ENCODE measurements at places on chromosomes 11 and 22. TPM values are rescaled to one million over a fixed set of nuclear protein-coding genes. Genes with fewer than 3 reads are reported as not detected.

GRCh38 chr11:20157728-20158127, 2.5 kb downstream of the DBX1 start:
- no peak for DNase-seq

GRCh38 chr22:17749605-17750395, 24.5 kb downstream of the BID start:
- peak; percentile 25 for DNase-seq

DNA sequence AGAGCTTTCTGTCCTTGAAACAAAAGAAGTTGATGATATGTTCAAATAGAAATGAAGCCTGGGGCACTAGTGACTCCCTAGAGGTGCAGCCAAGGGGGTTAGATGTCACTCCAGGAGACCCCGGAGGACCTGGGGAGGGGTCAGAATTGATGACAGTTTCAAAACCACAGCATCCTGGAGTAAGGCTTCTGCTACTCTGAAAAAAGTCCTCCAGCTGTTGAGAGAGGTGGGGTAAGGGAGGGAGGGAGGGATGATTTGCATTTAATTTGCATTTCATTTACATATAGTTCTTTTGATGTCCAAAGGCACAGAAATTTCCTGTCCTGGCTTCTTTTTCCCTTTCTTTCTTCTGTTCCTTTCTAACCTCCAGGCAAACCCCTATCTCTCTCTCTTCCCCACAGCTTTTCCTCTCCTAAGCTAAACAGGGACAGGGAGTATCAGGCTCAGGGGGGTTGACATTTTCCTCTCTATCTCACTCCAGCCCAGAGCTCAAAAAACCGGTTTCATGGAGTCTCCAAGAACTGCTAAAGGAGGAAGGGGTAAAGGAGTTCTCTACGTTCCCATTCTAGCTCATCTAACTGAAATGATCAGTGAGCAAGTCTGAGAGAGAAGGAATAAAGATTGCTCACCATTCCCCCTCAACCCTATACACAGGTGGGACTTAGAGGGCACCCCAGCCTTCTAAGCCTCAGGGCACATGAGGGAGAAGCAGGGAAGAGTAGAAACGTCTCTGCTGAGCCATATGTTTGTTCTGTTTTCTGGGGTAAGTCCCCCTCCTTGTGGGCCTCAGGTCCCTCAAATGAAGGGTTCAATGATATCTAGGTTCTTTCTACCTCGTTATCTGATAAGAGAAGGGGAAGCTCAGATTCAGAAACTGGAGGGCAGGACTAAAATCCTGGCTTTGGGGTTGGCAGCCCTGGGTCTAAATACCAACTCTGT, 3.5 kb upstream of the POU2F3 start:
- no peak for DNase-seq

GRCh38 chr11:77093987-77094840, 8.4 kb upstream of the OMP start:
- no peak for DNase-seq

DNA sequence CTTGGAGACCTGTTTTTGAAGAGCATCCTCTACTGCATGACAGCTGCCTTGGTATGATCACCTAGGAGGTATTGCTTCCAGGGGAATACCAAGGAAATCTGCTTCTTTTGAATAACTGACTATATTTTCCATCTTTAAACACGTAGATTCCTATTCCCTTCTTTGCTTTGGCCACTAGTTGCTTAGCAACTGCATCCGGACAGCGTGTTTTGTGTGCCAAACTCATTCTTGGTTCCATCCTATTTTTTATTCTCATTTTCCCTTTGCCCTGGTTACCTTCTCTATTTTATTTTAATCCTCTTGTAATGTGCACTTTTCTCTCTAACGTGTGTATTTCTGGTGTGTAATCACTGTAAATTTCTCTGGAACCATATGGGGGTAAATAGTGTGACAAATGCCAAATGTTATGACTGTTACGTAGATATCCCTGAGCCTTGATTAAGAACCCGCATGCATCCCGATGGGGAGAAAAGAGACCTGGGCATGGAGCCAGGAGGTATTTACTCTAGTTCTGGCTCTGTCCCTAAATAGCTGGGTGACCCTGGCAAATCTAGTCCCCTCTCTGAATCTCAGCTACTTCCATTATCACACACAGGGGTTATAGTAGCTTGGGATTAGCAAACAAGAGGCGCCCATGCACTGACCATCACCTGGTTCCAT, 241.7 kb downstream of the MIAT start:
- no peak for DNase-seq

GRCh38 chr11:48170241-48171233, 46.1 kb upstream of the OR4B1 start:
- no peak for DNase-seq

DNA sequence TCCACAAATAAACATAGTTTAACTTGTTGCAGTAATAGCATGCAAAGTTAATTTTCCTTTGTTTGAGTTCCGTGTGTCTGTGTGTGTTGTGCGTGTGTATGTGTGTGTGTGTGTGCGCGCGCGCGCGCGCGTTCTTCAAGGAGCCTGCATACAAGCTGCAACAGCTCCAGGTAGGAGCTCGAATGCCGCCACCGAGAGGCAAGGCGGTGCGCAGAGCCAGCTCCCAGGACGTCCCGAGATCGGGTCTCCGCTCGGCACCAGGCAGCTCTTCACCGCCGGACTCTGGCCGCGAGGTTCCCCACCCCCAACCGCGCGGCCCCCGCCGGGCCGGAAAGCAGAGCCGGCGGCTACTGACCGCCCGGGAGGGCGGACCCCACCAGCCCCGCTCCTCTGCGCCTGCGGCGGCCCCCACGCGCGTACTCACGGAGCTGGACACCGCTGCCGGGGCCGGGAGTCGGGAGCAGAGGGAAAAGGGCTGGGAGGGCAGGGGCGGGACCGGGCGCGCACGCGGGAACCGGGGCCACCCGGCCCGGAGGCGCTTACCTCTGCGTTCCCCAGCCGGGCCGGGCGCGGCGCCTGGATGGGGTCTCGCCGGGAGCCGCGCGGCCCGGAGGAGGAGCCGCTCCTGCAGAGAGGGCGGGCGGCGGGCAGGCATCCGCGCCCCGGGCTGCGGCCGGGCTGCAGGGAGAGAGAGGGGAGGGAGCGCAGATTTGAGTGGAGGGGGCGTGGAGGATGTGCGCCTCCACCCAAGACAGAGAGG, 40.4 kb upstream of the AKIP1 start:
- peak; percentile 87 for DNase-seq

GRCh38 chr11:18472587-18472986, 16.9 kb downstream of the LDHAL6A start:
- no peak for DNase-seq

DNA sequence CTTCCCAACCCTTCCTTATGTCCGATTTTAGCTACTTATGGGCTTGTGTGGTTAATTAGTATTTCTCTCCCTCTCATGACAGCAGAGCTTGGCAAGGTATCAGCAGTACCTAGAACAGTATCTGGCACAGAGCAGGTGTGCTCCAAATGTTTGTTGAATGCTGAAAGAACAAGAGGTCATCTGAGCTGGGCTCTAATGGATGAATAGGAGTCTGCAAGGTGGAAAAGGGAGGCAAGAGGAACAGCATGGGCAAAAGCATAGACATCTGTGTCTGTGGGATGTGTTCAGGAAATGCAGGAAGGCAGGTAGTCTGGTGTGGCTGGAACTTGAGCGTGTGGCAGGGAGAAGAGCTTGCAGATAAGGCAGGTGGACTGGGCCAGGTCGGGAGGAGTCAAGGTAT, 19.0 kb downstream of the PRG3 start:
- DNase-seq: no peak

DNA sequence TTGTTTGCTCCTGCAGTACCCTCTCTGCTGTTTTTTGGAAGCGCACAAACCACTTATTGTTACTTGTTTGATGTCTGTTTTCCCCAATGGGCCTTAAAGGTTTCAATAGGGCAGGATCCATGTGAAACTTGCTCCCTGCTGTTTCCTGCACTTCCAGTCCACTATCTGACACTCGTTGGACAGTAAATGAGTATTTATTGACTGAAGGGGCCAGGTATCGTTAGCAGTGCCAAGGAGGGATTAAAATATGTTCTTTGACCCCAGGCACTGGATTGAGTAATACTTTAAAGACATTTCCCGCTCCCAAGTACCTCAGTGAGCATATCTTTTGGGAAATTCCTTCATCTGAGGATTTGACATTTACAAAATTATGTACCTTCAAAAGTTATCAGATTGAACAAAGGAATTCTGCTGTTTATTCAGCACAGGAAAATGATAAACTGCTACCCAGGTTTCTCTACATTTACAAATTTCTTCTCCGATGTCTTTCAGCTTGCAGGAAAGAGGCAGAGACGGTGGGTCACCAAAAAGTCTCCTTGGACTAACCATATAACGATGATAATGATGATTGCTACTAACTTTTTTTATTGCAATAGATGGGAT, 23.3 kb upstream of the OR9Q2 start:
- DNase-seq: no peak

DNA sequence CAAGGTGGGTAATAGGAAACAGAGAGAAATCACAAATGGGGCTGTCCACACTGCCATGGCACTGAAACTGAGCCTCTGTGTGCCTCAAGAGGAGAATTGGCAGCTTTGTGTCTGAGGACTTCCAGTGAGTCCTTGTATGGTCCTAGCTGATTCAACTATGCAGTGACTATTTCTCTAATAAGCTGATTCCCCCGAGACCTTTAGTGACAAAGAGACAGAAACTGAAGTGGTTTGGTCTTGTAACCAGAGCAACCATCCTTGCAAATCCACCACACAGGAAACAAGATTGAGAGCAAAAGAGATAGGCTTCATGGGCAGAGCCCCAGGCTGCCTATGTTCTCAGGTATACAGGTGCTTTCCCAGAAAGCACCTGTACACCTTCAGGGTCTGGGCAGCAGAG, 1038.5 kb downstream of the NTM start:
- DNase-seq: no peak

GRCh38 chr22:26287382-26288225, 118.3 kb downstream of the SEZ6L start:
- no peak for DNase-seq

DNA sequence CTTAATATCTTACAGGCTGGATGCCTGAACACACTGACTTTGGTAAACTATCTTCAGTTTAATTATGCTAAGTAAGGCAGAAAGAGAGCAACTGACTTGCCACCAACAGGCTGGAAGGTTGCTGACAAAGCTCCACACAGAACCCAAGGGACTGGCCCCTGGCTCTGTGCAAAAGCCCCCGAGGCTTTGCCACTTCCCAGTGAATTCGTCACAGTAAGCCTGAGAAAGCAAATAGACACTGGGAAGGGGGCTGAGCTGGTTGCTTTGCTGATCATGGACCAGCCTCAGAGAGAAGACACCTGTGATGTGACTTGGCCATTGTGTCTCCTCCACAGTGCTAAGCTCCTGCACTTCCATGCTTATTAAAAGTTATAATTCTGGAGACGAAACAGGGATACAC, 91.7 kb downstream of the BLID start:
- DNase-seq: no peak

- peak; percentile 83 for DNase-seq
Observed at GRCh38 chr22:45460288-45461109, 42.2 kb upstream of the FBLN1 start.

DNA sequence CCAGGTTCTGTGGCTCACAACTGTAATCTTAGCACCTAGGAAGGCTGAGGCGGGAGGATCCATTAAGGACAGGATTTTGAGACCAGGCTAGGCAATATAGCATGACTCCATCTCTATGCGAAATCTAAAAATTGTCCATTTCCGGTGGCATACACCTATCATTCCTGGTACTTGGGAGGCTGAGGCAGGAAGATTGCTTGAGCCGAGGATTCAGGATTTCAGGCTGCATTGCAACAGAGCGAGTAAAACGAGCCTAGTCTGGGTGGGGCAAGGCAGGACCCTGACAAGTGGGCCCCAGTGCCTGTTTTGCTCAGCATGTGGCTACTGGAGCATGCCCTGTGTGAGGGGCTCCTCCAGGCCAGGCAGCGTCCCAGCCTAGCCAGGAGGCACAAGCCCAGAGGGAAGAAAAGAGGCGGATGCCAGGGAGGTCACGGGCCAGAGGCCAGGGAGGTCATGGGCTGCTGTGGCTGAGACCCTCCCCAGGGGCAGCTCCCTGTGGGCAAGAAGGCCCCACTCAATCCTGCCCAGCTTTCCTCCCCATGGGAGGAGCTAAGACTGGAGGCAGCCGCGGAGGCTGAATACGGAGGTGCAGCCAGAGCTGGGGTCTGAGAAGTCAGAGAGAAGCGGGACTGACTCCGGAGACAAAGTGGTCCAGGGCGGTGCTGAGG, 8.4 kb downstream of the LRRC74B start:
- DNase-seq: no peak

GRCh38 chr22:39942439-39943230, 17.6 kb upstream of the TMA7B start:
- DNase-seq: no peak

GRCh38 chr22:24185001-24185500, 3.8 kb downstream of the SUSD2 start:
- no peak for DNase-seq

GRCh38 chr11:27139742-27140367, 99.2 kb downstream of the BBOX1 start:
- no peak for DNase-seq

DNA sequence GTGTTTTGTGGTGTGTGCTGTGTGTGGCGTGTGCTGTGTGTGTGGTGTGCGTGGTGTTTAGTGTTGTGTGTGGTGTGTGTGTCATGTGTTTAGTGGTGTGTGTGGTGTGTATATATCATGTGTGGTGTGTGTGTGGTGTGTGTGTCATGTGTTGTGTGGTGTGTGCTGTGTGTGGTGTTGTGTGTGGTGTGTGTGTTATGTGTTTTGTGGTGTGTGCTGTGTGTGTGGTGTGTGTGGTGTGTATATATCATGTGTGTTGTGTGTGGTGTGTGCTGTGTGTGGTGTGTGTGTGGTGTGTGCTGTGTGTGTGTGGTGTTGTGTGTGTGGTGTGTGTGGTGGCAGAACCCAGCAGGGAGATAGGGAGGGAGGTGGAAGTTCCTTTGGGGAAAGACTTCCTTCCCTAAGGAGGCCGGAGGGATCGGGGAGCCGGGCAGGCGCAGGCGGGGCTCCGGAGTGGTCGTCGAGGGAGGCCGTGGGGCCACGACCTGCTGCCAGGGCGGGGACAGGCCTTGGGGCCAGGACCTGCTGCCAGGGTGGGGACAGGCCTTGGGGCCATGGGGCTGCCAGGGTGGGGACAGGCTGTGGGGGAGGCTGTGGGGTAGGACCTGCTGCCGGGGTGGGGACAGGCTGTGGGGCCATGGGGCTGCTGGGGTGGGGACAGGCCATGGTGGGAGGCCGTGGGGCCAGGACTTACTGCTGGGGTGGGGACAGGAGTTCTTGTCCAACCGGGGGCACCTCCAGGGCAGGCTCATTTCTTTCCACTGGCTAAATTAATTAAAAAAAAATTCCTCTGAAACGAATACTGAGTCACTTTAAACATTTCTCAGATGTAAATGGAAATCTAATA, 15.2 kb downstream of the PIM3 start:
- DNase-seq: peak; percentile 78

- DNase-seq: no peak
Observed at GRCh38 chr22:46996595-46997310, 234.3 kb downstream of the TBC1D22A start.

DNA sequence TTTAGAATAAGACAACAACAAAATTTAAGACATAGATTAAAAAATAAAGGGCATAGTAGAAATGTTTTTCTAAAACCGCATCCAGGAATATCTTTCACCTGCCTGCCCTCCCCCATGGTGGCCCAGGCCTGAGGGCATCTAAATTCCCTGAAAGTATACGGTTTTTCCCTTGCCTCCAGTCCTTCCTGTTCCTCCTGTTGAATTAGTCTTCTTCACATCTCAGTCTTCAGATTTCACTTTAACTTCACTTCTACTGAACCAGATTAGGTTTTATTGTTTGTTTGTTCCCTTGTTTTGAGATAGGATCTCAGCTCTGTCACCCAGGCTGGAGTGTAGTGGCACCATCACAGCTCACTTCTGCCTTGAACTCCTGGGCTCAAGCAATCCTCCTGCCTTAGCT, 33.1 kb upstream of the DEPDC7 start:
- DNase-seq: no peak

The FOSL1 gene
- polyA plus RNA-seq: 0.37 TPM

The LINC01488 gene
- not detected for polyA plus RNA-seq

The MMP27 gene
- not detected for polyA plus RNA-seq

The SCN2B gene
- polyA plus RNA-seq: 0.54 TPM

The MTCH2 gene
- 201 TPM for polyA plus RNA-seq
